Fibroblast of skin of abdomen (primary cell): ENCODE measurements at places on chromosomes 12 and 14.

- DNase-seq: peak; percentile 5
These were observed 152.4 kb upstream of the PELI2 start for GRCh38 chr14:55965851-55966250.

GRCh38 chr12:57385586-57385985, 45.3 kb downstream of the R3HDM2 start:
- no peak for DNase-seq

DNA sequence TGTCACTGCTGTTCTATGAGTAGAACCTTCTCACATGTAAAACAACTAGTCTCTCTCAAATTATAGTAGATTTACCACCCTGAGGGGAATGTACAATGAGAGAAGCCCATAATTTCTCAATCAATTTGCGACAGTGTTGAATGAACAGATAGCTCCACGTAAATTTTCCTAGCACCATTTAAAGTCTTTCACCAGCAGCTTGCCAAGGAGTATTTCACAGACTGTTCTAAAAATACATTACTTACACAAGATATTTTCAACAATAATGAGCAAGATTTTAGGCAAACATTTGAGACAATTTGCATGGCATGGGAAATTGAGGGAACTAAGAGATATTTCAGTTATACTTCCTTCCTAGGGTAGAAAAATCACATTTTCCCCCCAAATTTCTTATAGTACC, 151.6 kb downstream of the KICS2 start:
- DNase-seq: no peak

- DNase-seq: no peak
These were observed 34.1 kb upstream of the OR10AD1 start for GRCh38 chr12:48237162-48237561.

DNA sequence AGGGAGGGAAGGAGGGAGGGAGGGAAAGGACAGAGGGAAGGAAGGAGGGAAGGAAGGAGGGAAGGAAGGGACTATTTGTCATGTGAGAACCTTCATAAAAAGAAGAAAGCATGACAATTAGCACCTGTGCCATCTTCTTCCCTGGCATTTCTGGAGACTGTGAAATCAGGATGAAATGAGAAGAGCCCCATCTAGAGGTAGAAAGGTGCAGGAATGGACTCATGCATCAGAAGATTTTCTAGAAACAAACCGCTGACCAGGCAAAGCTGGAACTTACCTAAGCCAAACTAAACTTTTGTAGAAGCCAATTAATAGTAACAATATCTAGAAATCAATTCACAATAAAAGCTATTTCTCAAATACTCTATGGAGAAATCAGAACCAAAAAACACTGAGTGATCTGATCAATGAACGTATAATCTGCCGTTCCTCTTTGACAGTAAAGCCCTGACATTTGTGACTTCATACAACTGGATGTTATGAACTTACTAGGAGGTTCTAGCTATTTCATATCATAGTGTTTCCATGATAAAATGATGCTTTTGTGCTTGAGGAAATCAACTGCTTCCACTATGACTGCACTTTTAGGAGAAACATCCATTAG, 24.4 kb upstream of the CRACR2A start:
- peak; percentile 33 for DNase-seq

GRCh38 chr12:104049278-104049902, 597 bp downstream of the GLT8D2 start:
- peak; percentile 75 for DNase-seq

- DNase-seq: peak; percentile 26
These were observed 388.6 kb downstream of the CCDC91 start for GRCh38 chr12:28578833-28579252.

DNA sequence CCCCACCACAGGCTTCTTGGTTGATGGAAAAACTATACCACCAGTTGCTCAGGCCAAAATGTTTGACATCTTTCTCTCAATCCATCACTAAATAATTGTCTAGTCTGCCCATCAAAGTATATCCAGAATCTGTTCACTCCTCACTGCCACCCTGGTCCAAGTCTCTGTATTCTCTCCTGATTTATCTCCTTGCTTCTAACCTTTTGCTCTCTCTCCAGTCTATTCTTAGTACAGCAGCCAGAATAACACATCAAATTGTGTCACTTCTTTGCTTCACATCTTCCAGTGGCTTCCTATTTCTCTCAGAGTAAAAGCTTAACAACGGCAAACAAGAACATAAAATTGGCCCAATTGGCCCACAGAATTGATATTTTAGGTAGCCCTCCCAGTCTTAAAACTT, 272.8 kb downstream of the IPO8 start:
- no peak for DNase-seq

- peak; percentile 42 for DNase-seq
These were observed 15.5 kb downstream of the PRKAB1 start for GRCh38 chr12:119683413-119683812.

DNA sequence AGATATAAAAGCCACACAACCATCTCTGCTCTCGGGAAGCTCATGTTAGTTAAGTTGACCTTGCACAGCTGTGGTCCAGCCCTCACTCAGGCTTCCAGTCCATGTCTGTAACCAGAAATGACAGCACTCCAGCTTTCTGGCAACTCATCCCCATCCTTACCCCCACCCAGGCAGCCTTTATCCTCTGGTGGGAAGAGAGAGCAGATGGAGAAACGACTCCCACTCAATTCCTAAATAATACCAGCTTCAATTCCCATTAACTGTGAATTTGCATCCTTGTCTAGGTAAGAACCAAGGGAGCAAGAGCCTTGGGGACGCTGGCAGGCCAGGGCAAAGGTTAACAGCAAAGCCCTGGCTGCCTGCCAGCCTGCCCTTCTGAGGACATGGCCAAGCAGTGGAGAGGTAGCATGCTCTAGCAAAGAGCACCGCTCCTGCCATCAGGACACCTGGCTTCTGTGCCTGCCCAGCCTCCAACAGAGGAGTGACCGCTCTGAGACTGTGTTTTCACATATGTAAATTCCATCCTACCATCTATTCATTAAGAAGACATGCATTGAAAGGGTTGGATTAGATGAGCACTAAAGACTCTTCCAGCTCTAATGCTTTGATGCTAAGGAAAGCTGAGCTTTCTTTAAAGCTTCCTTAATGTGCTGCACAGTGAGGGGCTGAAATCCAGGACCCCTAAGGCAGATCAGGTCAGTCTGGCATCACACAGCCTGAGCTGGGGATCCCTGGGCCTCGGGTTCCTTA, 236.1 kb downstream of the GRIN2B start:
- DNase-seq: no peak

DNA sequence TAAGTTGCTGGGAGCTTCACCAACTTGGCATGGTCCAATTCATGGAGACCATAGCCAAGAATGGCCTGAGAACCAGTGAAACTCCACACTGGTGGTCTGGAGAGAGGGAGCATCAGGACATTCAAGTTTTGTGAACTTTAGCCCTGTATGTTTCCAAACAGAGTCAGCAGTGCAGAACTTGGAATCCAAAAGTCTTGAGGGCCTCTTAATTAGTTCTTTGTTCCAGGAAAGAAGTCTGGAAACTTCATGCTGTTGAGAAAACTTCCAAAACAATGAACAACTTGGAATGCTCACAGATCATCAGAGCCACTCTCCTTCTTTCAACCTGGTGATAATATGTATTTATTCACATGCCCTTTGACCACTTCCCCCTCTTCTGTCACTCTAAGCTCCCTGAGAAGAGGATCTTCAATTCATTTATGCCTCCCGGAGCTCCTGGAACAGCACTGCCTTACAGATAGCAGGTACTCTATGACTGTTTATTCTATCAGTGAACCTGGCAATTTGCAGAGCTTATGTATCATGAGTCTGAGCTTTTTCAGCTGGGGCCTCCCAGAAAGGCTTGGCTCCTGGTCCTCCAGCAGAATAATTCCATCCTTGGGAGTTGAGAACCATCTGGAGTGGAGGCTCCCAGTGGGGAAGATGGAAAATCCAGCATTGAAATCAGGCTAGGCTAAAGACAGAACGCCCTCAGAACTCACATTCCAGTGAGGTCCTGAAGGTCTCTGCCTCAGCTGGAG, 191.4 kb downstream of the KTN1 start:
- no peak for DNase-seq

DNA sequence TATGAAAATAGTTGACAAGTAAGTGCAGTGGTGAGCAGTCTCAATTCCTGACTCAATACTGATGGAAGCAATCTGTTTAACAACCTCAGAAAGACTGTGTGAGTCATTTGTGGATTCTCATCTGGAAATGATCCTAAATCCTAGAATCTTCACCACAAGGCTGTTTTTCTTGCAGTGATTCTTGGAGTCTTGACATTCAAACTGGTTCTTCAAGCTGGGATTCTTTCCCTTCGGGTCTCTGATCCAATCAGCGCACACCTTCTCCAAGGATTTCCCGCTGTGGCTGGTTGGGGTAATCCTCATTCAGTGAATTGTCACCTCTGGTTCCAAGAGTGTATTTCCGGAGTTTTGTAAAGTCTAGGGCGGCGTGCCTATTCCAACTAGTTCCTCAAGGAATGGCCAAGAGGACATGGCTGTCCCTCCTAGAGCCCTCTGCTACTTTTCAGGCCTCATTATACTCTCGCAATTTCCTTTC, 37.7 kb upstream of the FOXJ2 start:
- DNase-seq: peak; percentile 97

- DNase-seq: peak; percentile 3
These were observed at the start of gene LRRC9 for GRCh38 chr14:59919570-59920377. LRRC9 (plus strand) TSS chr14:59920144.

- DNase-seq: no peak
These were observed 58.3 kb upstream of the OTOGL start for GRCh38 chr12:80041071-80041470.

GRCh38 chr14:99603471-99604277, at the start of gene CCDC85C:
CCDC85C (minus strand) TSS chr14:99604207; CDS start chr14:99603959, 248 bp downstream.
- DNase-seq: peak; percentile 37

- peak; percentile 44 for DNase-seq
These were observed 12.7 kb downstream of the SPTLC2 start for GRCh38 chr14:77603654-77604255.

- DNase-seq: no peak
These were observed 255.6 kb upstream of the GRIP1 start for GRCh38 chr12:66934302-66935062.

GRCh38 chr12:110077800-110078199, 29.5 kb upstream of the C12orf76 start:
- no peak for DNase-seq

- no peak for DNase-seq
These were observed 47.1 kb downstream of the CCDC60 start for GRCh38 chr12:119381471-119382235.

- DNase-seq: no peak
These were observed 367 bp downstream of the GALNT16 start for GRCh38 chr14:69260190-69260860.

GRCh38 chr12:67852701-67853100, 136.5 kb upstream of the IFNG-AS1 start:
- DNase-seq: no peak

GRCh38 chr12:88418856-88419497, 161.3 kb downstream of the KITLG start:
- peak; percentile 53 for DNase-seq

DNA sequence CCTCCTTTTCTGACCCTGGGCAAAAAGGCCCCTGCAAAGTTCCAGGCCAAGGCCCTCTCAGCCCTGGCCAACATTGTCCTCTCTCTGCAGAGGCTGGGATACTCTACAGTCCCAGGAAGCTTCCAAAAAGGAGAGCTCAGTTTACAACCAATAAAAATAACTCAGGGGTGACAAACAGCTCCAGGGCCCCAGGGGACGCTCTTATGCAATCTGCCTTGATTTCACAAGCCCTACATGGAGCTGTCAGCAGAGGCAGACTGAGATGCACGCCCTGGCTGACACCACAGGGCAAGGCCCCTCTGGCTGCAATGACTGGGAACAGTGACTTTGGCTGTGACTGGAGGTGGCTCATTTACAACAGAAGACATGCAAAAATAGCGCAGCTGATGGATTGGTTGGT, 129.0 kb upstream of the MED13L start:
- DNase-seq: peak; percentile 79

GRCh38 chr14:103753774-103754173, 38.2 kb downstream of the ZFYVE21 start:
- DNase-seq: no peak

DNA sequence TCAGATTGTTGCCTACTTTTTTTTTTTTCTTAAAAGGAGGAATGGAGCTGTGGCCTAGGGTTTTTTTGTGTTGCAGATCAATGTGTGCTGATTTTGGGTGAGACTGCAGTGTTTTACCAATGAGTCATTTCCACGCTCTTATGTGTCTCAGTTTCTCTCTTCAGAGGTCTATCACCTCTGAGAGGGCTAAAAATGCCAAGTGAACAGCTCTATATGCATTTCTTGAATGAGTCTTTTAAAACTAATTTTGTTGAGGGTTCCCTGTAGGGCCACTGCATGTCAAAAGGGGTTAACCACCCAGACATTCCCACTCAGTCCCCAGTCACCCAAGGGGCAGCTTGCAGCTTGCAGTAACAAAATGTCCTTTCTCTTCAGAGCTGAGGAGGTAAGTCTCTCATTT, 24.3 kb upstream of the GLIPR1L2 start:
- peak; percentile 50 for DNase-seq

GRCh38 chr14:77746064-77746702, 14.8 kb downstream of the SNW1 start:
- DNase-seq: no peak

GRCh38 chr14:96906434-96906833, 109.3 kb downstream of the VRK1 start:
- DNase-seq: no peak
